Iris pigment epithelial cell (primary cell): ENCODE measurements at places on chromosomes 3 and 15.
A peak's percentile ranks its signal among the peaks of the same experiment; 100 is the strongest.

GRCh38 chr15:50149090-50149489 lies 30.1 kb upstream of the ATP8B4 start:
- DNase-seq, result no peak

DNA sequence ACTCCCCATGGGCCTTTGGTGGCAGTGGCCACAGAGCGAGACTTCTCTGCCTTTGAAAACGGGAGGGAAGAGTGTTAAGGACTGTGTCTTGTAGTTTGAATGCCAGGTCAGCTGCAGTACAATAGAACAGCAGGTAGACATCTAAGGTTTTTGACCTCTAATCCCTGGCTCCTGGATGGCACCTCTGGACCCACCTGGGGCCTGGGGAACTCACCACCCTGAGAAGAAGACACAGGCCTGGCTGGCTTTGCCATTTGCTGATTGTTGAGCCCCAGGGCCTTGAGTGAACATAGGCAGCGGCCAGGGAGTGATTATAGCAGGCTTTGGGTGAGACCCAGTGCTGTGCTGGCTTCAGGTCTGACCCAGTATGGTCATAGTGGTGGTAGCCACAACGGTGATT lies 66.4 kb downstream of the ZMAT3 start:
- DNase-seq, result no peak

DNA sequence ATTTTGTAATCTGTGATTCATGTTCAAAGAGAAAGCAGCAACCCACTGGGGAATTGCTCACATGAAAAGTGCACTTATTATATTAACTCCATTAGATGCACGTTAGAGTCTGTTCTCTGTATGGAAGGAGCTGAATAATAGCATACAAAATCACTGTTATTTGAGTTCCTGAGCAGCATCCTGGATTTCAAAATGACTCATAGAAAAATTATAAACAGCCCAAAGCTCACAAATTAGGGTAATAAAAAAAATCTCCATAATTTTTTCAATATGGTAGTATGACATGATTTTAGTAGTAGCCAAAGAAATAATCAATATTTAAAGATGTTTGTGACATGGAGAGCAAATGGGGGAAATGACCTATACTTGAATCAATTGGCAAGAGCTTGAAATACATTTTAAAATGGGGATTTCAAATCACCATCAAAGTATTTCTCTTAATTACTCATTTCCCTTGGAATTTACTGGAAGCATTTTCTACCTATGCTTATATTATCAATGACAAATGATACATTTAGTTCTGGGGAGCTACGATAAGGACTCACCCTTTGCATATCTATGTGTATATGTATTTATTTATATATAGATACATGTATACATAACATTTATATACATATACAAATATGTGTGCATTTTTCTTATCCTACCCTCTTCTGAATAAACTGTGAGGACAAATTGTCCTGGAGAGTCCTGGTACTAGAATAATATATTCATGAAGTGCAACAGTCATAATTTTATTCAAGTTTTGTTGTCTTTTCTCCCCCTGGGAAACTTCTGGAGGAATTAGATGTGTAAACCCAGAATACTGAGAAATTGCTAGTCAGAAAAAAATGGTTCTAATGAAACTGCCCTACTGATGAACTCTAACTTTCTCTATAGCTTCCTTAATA lies 116.3 kb downstream of the RPL22L1 start:
- DNase-seq, result peak; percentile 50

DNA sequence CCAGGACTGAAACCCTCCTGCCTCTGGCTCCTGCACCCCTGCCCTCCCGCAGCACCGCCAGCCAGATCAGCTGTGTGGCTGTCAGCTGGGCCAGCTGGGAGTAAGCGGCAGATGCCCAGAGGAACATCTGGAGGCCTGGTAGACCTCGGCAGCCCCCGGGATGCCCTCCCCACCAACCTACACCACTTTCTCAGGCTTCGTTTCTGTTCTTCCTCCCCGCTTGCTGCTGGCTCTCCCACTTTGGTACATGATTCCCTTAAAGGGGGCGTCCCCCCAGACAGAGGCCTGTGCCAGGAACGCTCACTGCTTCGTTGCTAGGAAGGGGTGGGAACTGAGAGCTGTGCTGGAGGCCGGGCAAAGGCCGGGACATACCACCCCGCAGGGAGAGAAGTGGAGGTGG lies 91.4 kb upstream of the RPL32 start:
- no peak for DNase-seq

GRCh38 chr3:13580256-13581023 lies 31.5 kb downstream of the FBLN2 start:
- DNase-seq, result no peak

DNA sequence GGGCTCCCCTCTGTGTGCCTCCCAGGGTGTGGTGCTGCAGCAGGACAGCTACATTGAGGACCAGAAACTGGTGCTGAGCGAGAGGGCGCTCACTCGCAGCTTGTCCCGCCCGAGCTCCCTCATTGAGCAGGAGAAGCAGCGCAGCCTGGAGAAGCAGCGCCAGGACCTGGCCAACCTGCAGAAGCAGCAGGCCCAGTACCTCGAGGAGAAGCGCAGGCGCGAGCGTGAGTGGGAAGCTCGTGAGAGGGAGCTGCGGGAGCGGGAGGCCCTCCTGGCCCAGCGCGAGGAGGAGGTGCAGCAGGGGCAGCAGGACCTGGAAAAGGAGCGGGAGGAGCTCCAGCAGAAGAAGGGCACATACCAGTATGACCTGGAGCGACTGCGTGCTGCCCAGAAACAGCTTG lies 53.7 kb downstream of the KLHL25 start:
- no peak for DNase-seq

- DNase-seq, result peak; percentile 71
Observed at GRCh38 chr15:81160312-81161159, 26.5 kb downstream of the CFAP161 start.

GRCh38 chr3:140845882-140846281 lies 95.8 kb upstream of the SLC25A36 start:
- DNase-seq, result no peak

GRCh38 chr15:92069308-92070250 lies 216.1 kb downstream of the SLCO3A1 start:
- DNase-seq, result peak; percentile 50

GRCh38 chr15:71659730-71660067 lies 150.7 kb upstream of the NR2E3 start:
- peak; percentile 28 for DNase-seq

GRCh38 chr3:173397161-173398110 lies at the start of gene NLGN1:
Gene NLGN1 (plus strand): TSS chr3:173397744.
- peak; percentile 73 for DNase-seq

DNA sequence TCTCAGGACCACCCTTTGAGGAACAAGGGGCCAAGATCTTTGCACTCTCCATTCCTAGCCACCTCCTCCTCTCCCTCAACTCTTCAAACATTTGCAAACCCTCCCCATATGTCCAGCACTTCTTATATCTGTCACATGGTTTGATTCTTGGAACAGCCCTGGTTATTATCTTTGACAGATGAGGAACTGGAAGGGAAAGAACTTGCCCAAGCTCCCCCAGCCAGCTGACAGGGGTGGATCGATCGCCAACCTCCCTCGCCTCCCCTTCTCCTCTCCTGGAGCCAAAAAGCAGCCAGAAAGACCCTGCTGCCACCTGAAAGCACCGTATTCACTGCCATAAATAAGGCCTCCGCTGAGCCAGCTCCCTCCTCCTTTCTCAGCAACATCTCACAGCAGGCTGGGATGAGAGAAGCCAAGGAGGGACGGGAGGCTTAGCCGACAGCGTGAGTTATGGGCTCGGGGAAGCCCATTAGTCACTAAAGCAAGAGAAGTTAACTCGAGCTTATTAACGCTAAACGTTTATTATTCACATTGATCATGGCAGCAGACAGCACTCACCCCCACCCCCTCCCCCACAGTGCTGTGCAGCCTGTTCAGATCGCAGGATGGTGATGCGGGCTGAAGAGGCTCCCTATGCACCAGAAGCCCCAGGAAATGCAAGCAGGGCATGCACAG lies 22.2 kb upstream of the FGD5 start:
- DNase-seq, result no peak

DNA sequence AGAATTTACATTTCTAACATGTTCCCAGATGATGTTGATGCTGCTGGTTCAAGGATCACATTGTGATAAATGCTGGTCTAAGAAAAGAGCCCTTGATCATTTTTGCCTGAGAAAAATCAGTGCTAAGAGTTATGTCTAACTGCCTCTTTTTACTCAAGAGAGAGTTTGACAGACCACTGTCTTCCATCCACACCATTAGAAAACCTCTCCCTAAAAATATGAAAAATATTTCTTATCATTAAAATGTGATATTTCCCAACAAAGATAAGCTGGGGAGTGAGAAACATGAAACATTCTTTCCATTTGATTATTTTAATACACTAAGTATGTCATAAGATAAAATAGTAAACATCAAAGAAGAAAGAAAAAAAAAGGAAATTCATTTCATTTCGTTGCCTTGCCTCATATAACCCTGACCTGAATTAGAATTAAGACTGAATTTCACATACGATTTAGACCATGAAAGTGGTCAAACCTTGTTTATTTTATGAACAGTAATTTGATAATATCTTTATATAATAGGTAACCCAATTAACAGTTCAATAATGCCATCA lies 471.8 kb upstream of the ARHGEF26 start:
- DNase-seq, result no peak

DNA sequence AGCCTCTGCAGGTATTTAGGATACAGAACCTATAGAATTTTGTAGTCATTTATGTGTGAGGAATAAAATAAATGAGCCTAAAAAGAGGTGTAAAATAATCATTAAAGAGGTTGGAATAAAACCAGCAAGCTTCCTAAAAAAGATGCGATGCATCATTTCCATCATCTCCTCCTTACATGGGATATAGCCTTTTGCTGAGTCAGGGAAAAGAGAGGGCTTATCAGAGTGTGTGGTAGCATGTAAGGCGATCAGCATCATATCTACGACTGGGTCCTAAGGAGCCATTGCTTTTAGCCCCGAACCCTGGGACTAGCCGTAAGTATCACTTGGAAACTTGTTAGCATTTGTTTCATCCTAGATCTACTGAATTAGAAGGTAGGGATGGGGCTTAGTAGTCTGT lies 94.9 kb downstream of the DTWD1 start:
- no peak for DNase-seq
